CD4-positive, alpha-beta T cell treated with Interleukin-6 at 100 ng/mL for 8 hours (primary cell): ENCODE measurements at places on chromosomes 4 and X.

GRCh38 chrX:70445951-70446350, 1.3 kb downstream of the DLG3 start:
- DNase-seq, result no peak

GRCh38 chr4:52199574-52200338, 148.7 kb downstream of the SPATA18 start:
- no peak for DNase-seq

GRCh38 chr4:66034262-66034661, 364.0 kb upstream of the EPHA5 start:
- no peak for DNase-seq

- no peak for DNase-seq
These were observed 516.6 kb downstream of the PPARGC1A start for GRCh38 chr4:23373261-23373660.

- no peak for DNase-seq
These were observed 34.1 kb downstream of the EXOC1 start for GRCh38 chr4:55887594-55887993.

DNA sequence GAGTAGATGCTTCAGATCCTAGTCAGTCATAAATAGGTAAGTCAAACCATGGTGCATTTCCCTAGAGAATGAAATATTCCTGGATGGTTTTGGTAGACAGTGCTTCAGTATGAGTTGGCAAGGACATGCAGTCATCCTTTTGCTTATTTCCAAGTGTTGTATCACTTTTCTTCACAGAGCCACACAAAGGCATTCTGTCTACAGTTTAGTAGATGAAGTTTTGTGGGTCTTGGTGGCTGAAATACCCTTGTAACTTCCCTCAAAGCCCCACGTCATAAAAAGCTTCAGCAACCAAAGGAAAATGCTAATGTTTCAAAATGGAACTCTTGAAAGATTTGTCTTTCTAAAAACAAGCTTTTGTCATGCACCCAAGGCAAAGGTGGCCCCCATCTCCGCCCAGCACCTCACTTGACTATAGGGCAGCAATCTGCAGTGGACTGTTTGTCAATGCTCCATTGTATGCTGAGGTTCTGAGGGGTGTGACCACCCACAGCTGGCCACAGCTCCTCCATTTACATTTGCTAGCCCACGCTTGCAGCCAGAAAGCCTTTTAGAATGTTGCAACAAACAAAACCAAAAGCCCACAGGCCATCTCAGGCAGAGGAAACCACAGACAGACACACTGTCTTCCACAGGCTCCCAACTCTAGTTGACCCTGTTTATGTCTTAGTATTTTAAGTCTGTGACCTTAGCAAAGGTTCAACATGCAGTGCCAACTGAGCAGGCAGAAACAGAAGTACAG, 87.1 kb upstream of the FAM9C start:
- peak; percentile 17 for DNase-seq

DNA sequence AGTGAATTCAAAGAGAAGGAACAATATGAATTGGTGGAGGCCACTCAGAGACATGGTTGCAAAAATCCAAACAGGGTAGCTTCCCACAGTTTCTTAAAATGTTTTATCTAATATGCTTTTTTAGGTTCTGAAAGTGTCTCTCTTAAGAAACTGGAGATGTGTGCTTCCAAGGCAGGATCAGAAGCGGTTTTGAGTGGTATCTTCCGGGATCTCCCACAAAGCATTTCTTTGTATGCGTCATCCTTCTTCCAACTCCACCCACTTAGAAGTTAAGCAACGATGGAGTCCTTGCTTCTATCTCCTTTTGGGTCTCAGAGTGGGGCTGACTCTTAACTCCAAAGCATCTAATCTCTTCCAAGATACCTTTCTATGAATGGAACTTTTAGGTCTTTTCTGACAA, 196.7 kb downstream of the MID1 start:
- DNase-seq, result no peak

- DNase-seq, result no peak
These were observed 59.3 kb upstream of the PPP1R2C start for GRCh38 chrX:42837101-42837726.

- peak; percentile 18 for DNase-seq
These were observed 698 bp downstream of the AFF1 start for GRCh38 chr4:86935566-86935852.

GRCh38 chr4:169051761-169052593, 41.9 kb upstream of the CBR4 start:
- no peak for DNase-seq

- no peak for DNase-seq
These were observed 5.8 kb upstream of the USP38 start for GRCh38 chr4:143178923-143179322.

- DNase-seq, result no peak
These were observed 32.8 kb downstream of the MGARP start for GRCh38 chr4:139247241-139247640.

DNA sequence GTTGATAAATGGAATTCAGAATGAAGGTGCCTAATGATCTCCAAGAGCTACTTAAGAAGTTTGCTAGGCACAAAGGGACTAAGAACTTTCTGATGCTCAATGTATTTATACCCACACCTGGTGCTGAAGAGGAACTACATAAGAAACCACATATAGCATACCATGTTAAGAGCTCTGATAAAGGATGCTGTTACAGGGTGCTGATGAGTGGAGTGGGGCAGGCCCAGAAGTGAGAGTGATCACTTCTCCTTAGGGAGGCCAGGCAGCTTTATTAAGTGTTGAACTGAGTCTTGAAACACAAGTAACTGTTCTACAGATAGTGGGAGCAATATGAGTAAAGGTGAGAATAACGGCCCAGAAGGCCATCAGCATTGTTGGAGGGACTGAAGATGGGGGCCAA, 68.3 kb upstream of the CHRDL1 start:
- no peak for DNase-seq

GRCh38 chr4:152828122-152828521, 48.4 kb downstream of the ARFIP1 start:
- DNase-seq, result no peak

DNA sequence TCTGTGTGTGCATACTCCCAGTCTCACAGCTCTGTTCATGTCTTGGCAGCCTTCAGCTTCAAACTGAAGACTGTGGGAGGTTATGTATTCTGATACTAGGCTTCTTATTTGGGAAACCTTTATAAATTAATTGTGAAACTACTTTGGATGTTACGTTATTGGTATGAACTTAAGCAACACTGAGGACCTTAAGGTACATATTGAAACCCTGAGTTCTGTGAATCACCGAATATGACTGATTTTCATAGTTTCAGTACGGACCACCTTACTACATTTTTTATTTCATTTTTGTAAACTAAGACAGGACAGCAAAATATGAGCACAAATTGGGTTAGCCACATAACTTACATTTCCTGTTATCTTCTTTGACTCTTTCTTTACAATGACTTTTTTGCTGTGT, 498.4 kb downstream of the PDGFC start:
- no peak for DNase-seq

DNA sequence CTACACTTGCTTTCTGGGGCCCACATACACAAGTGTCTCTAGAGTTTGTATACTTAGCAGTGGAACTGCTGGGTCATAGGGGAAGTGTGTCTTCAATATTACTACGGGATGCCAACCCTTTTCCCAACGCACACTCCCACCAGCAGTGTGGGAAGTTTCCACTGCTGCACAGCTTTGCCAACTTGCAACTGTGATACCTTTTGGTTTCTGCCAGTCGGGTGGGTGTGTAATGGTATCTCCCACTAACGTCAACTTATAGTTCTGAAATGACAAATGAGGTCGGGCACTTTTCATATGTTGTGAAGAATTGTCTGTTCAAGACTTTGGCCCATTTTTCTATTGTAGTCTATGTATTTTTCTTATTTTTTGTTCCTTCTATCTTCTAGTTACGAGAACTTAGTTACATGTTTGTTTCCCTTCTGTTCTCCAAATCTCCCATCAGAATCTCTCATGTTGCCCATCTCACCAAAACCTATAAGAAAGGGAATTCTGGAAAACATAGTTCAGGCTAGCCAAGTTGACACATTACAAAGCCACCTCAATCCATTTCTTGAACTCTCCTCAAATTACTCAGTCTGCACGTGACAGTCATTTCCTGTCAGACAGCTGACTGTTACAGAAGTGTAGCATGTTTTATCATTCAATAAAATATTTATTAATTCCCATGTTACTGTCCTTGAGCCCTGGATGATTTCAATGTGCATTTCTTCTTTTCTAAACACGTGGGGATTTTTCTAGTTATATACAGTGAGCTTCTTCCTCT, 30.7 kb downstream of the PNMA6E start:
- DNase-seq, result no peak

DNA sequence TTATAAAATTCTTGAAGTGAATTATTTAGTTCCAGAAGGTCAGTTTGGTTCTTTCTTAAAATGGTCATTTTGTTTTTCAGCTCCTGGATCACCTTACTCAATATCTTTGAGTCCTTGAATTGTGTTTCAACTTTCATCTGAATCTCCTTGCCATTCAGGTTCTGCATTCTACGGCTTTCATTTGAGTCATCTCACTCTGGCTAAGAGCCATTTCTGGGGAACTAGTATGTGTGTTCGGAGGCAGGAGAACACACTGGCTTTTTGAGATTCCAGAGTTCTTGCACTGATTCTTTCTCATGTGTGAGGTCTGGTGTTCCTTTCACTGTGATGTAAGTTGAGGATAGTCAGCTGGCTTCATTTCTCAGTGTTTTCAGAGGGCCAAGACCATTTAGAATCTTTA, 708.4 kb upstream of the FRG1 start:
- no peak for DNase-seq

DNA sequence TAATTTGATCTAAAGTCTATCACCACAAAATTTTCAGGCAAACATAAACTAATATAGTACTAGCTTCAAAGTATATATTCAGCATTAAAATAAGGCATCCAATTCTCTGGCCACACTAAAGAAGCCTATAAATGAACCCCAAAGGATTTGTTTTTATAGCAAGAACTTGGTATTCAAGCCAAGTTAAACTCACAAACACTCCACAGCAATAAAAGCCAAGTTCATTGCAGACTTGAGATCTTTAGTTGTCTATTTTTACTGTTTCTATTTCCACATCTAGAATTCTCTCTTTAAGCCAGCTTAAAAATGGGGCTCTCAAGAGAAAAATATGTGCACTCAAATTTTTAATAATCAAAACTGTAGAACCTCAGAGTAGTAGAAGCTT, 51.1 kb downstream of the WDFY3 start:
- DNase-seq, result no peak

DNA sequence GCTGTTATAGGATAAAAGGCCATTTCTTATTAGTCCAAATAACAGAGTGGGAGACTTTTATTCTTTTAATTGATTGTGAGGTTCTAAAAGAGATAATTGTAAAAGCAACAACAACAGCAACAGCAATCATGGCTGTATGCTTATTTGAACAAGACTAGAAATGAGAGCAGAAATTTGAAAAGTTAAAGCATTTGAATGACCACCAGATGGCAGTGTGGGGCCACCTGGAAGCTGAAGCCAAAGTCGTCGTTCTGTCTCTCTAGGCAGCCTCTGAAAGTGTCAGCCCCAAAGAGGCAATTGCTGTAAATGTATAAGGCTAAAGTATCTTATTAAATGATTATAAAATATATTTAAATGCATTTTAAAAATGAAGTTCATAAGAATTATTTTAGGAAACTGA, 42.2 kb downstream of the SH2D1A start:
- DNase-seq, result peak; percentile 68

DNA sequence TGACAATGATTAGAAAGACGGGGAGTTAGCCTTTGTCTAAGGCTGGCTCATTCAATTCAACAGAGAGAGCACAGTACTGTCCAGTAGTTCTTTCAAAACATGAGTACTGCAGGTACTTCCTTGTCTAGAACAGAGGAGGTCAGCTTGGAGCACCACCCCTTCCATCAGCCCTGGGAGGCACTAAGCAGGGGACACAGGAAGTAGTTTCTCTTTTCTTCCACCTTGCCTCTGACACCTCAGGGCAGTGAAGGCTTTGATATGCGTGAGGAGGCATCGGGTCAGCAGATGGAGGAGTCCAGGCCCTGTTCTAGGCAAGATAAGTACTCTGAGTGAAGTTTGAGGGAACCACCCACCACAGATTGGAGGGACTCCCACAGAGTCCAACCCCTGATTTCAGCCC, 33.1 kb downstream of the MAGEB10 start:
- no peak for DNase-seq

DNA sequence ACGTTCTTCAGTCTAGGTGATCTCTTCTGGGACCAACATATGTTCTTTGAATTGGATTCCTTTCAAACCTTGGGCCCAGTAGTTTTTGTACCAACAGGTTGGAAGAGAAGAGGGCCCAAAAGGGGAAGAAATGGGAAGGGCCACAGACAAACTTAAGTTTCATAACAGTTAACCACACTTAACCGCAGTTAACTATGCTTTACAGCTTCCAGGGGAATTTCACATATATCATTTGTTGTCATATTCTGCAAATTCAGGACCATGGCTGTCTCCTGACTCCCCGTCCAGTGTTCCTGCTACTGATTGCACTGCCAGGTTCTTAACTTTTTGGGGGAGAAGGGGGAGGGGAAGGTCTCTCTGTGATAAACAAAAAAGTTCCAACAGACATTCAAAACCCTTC, 34.6 kb downstream of the RTL5 start:
- DNase-seq, result no peak
